BJ (cell line): ENCODE measurements at places on chromosomes 5 and 9.
A peak's percentile ranks its signal among the peaks of the same experiment; 100 is the strongest.

DNA sequence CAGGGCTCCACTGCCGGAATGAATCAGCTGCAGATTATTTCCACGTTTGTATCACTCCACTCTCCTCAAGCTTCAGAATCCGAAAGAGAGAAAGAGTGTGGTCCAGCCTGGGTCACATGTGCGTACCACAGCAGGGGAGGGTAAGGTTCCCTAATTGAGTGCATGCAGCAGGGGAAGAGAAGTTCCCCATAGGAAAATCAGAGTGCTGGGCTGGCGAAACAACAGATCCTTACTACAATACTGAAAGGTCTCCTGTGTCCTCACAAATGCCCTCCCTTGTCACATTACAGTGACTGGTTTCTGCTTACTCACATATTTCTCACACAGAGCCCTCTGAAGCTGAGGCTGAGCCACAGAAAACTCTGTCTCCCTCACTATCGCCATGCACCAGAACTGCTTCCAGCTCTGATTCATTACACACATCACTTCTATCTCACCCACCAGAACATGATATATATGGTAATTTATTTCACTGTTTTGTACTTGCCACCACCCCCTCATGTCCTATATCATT is 532.2 kb upstream of the TUSC1 start:
- DNase-seq = peak; percentile 4

GRCh38 chr5:8857051-8857450 is 688.8 kb downstream of the SEMA5A start:
- DNase-seq = peak; percentile 76

DNA sequence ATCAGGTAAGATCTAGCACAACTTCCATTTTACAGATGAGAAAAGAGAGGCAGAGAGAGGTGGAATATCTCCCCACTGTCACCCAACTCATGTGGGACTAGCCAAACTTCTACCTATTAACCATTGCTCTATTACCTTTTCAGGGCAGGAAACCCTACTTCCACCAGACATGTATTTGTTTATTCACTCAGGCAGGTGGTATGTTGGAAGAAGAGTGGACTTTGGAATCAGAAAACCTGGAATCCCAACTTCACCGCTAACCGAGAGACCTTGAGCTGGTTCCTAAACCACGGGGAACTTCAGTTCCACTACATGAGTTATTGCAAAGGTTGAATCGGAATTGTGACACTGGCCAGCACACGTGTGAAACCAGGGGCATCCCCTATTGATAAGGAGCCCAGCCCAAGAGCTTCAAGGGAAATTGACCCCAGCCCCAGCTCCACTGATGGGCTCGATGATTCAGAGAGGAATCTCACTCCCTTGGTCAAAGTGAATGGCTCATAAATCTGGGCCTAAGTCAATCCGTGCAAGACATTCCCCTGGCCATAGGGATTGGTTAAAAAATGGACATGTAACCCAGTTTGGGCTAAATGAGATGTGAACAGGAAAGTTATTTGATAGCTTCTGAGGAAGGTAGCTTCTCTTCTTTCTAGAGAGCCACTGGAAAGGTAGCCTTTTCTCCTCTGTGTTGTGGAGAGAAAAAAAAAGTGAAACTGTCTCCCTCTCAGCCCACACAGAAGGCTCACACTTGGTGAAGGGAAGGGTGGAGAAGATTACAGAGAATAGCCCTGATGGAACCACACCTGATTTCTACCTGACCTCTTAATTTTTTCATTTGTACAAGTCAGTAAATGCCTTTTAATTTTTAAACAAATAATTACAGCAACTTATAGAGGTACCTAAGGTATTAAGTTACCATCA is 5.5 kb upstream of the GLIS3 start:
- no peak for DNase-seq

GRCh38 chr5:81314581-81314980 is 13.2 kb downstream of the ZCCHC9 start:
- DNase-seq = no peak

GRCh38 chr9:77605449-77606220 is 42.5 kb downstream of the GNA14 start:
- no peak for DNase-seq

- no peak for DNase-seq
Observed at GRCh38 chr5:133322743-133323142, 270.9 kb downstream of the HSPA4 start.

DNA sequence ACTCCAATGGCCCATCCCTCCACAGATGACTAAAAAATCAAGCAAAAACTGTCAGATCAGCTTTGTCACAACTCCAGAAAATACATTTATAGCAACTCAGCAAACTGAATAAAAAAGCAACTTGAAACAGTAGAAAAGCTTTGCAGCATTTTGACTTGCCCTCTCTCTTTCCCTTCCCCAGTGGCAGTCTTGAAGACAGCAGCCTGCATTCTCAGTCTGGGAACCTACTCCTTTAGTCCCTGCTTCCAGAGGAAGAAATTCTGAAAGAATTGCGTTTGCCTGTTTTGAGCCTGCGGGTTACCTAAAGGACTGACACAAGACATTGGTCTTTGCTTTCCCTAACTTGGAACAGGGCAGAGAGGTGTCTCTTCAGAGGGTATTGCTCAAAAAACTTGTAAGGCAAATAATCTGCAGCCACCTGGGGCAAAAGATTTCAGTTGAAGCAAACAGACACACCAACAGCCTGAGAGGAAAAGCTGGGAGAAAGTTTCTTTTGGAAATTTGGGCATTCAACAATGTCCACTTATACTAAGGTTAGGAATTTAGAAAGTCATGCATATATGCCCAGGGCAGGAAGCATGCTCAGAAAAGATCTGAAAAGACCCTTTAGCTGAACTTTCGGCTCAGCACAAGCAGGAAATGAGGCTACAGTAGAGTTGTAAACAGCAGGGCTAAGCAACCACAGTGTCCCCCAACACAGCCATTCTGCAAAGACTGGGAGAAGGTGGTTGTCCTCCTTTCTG is 15.2 kb upstream of the SLC35D2 start:
- DNase-seq = no peak

DNA sequence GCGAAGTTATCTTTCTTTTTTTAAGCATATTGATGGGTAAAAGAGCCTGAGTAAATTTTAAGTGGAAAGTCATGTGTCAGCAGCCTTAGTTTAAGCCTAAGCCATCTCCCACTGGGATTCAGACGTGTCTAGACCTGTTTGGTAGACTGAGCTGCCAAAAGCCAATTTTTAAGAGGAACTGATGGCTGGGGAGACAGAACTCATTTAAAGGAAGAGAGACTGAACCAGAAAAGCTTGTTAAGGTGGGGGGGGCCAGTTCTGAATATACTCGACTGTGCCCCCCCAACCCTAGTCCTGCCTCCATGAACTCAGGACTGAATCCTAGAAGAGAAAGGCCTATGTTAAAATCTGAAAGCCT is 58.3 kb upstream of the PLPP1 start:
- DNase-seq = no peak

- no peak for DNase-seq
Observed at GRCh38 chr5:66129144-66129543, 15.0 kb upstream of the SREK1 start.

DNA sequence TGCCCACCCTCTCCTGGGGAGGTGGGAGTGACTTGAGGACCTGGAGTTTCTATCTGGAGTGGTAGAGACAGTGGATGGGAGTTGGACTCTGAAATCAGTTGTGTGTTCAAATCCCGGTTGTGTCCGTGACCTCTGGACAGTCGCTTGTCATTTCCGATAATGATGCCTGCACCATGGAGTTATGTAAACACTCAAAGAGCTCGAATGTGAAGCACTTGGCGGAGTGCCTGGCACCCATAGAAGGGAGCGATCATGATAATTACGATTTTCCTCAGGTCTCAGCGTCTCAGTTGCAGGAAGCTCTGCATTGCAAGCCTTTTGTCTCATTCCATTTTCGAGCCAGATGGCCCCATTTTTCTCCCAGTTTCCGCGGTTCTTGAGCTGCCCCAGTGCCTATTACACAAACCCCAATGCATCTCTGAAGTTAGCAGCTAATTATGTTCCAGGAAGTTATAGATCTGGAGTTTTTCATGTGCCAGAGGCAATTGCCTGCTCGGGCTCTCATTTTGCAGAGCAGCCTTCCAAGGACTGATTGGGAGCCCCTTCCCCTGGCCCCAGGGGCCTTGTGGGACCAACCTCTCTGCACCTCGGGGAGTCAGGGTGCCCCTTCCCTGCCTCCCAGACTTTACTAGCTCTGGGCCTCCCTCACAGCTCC is 175.5 kb upstream of the MVB12B start:
- DNase-seq = no peak

- DNase-seq = no peak
Observed at GRCh38 chr5:169943026-169943425, 37.3 kb downstream of the INSYN2B start.

DNA sequence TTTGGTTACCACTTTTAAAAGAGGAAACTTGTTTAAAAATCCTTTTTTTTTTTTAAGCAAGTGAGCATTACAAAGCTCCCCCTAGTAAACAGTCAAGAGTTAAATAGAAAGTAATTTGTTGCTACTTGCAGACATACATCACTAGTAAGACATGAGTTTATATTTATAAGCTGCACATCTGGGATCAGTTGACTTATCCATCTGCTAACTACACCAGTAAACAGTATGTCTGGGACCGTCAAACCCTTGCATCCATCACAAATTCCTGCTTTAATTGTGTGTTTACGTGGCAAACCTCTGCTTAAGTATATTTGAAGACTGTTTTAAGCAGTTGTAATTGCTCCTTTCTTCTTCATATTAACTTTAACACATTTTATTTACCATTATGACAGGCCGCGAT is 146.8 kb downstream of the EBF1 start:
- peak; percentile 10 for DNase-seq

DNA sequence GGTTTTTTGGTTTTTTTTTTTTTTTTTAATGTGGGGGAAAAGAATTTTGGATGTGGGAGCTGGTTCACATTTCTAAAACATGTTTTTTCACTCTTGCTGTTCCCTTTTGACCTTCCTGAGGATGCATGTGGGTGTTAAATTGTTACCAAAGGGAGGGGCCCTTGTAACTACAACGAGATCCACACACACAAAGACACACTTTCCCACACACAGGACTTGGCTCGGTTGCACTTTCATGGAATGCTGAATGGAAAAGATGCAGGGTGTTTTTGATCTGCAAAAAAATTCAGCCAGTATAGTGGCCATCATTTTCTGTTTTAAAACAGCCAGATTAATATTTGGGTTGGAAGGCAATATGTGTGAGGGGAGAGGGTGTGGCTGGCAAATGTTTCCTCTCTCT is 576.9 kb downstream of the EBF1 start:
- DNase-seq = no peak

- no peak for DNase-seq
Observed at GRCh38 chr5:141101059-141101458, 786 bp downstream of the PCDHB3 start.

DNA sequence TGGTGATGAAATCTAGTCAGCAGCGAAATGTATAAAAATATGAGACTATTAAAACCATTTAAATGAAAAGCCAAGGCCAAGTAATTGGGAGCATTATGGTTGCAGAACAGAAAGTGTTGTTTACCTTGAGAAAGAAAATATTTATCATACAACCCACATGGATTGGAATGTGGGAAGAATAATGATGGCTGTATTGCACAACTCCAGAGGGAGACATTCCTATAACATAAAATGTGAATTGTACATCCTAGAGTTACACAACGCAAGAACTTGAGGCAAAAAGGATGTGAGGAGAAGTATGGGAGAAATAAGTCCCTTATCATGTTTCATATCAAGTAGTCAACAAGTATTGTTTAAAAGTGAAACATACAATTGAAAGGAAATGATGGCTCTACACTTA is 1014.0 kb upstream of the SEMA6A start:
- no peak for DNase-seq

- DNase-seq = no peak
Observed at GRCh38 chr5:150328515-150328914, 25.8 kb upstream of the ARSI start.

DNA sequence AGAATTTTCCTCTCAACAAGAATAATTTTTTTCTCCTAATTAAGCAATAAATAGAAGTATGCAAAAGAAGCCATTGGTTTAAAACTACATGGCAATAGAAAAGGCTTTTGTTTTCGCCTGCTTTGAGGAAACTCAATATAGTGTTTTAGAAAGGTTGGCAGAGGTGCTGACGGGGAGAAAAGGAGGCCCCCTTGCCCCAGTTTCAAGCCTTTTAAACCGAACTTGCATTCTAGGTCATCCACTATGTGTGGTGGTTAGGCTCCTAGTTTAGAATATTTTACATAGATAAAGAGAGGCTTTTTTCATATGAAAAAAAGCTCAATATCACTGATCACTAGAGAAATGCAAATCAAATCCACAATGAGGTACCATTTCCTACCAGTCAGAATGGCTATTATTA is 33.5 kb upstream of the CEMIP2 start:
- DNase-seq = no peak

- DNase-seq = no peak
Observed at GRCh38 chr5:142175461-142176142, 67.0 kb downstream of the NDFIP1 start.

GRCh38 chr9:135070198-135070951 is 17.1 kb upstream of the OLFM1 start:
- no peak for DNase-seq

GRCh38 chr5:97907646-97908400 is 724.8 kb upstream of the RIOK2 start:
- DNase-seq = no peak

GRCh38 chr5:126641387-126641786 is 40.6 kb downstream of the PHAX start:
- DNase-seq = no peak

GRCh38 chr9:91308191-91308590 is 53.5 kb downstream of the AUH start:
- no peak for DNase-seq

DNA sequence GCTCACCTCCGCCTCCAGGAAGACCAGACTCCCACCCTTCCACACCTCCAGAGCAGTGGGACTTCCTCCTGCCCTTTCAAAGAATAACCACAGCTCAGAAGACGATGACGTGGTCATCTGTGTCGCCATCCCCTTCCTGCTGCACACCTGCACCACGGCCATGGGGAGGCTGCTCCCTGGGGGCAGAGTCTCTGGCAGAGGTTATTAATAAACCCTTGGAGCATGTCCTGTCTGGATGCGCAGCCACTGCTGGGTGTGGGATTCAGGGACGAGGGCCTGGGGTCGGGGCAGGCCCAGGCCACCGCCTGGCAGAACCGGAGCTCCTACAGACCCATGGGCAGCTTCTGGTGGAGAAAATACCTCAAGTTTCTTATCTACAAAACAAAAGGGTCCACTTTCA is 5.0 kb downstream of the PAEP start:
- no peak for DNase-seq

GRCh38 chr5:105931881-105932421 is 1738.8 kb downstream of the EFNA5 start:
- DNase-seq = no peak

- DNase-seq = no peak
Observed at GRCh38 chr5:176536132-176536901, 885 bp downstream of the RNF44 start.

GRCh38 chr5:1787472-1788047 is 12.1 kb downstream of the MRPL36 start:
- DNase-seq = no peak

DNA sequence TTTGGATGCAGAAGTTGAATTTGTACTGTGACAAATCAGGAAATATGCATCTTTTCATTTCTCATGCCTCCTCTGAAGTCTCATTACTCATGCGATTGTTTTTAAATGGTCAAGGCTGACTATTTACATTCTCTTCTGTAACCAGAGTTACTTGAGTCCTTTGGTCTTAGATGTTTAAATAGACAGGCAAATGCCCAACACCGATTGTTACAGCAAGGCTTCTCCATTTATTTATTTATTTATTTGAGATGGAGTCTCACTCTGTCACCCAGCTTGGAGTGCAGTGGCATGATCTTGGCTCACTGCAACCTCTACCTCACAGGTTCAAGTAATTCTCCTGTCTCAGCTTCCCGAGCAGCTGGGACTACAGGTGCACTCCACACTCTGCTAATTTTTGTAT is 72.7 kb upstream of the SLC28A3 start:
- no peak for DNase-seq

GRCh38 chr5:28390341-28390740 is 1352.0 kb upstream of the CDH9 start:
- DNase-seq = no peak
